ENCODE measurements at places on chromosomes 6 and 20.
A peak's percentile ranks its signal among the peaks of the same experiment; 100 is the strongest.

GRCh38 chr6:162099685-162100084, 627.9 kb downstream of the PRKN start:
- DNase-seq, result no peak

GRCh38 chr20:43778375-43778774, 51.6 kb upstream of the GTSF1L start:
- no peak for DNase-seq

- DNase-seq, result no peak
These were observed 64.6 kb upstream of the ADGRF1 start for GRCh38 chr6:47106721-47107197.

DNA sequence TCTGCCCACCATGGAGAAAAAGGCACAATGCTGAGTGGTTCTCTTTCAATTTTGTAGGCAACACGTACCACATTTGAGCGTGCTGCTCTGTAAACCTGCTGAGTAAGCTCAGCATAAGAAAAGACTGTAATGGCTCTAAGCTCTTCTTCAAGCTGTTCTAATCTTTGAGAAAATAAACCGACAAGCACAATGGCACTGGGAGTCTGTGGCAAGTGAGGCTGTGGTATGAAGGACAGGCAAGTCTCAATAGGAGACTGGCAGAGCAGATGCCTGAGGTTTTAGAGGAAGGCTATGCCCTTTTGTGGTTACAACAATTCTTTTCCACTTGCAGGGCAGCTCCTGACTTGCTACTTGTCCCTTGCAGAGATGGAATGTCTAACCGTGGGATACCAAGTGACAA, 136.7 kb upstream of the EXOC2 start:
- no peak for DNase-seq

GRCh38 chr20:49112596-49113274, 66.6 kb downstream of the CSE1L start:
- DNase-seq, result no peak

- peak; percentile 94 for DNase-seq
These were observed 27.2 kb upstream of the BTBD3 start for GRCh38 chr20:11890331-11891076.

DNA sequence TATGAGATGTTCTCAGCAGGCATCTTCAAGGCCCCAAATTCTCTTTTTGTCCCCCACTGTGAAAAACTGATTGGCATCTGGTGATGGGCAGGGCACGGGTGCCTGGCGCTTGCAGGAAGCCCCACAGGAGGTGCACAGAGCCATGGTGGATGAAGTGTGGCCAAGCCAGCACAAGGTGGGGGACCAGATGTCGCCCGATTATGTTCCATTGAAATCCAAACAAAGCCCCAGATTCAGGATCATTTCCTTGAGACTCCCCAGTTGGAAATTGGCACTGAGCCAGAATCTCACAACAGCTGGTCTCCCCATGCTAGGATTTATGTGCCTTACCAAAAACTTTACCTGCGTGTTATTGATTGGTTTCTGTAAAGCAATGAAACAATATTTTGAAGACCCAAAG, 186.1 kb downstream of the ADAT2 start:
- DNase-seq, result no peak

DNA sequence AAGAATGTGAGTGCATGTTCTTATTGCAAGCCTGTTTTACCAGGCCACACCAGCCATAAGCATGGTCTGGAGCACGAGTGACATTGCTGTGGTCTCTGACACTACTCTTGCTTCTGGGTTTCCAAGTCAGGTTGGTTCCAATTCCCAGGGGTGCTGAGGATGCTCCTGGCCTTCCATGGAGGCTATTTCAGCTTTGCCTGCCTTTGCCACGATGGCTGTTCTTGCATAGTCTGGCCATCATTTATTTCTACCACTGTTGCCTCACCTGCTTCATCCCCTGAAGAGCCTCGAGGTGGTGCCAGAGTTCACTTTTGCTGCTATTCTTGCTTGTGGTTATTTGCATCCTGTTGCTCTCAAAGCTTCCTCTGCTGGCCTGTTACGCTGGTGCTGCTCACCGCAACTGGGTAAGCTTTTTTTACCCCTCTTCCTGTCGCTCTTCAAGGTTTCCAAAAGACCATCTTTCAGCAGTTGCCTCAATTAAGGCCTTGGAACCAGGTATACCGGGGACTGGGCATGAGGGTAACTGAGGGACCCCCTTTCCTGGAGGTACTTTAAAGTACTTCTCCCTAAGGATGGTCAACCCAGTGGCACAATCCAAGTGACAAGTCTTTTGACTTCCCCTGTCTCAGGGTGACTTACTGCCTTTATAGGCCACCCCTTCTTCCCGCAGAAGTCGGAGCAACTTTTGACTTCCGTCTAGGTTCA, 64.5 kb downstream of the AKAP7 start:
- DNase-seq, result no peak

Data from thyroid gland (tissue), 4 donors.